Femur (tissue), 1 donor: ENCODE measurements at places on chromosomes 11 and 22.

- no peak for DNase-seq
These were observed 9.5 kb downstream of the WNT11 start for GRCh38 chr11:76196849-76197248.

DNA sequence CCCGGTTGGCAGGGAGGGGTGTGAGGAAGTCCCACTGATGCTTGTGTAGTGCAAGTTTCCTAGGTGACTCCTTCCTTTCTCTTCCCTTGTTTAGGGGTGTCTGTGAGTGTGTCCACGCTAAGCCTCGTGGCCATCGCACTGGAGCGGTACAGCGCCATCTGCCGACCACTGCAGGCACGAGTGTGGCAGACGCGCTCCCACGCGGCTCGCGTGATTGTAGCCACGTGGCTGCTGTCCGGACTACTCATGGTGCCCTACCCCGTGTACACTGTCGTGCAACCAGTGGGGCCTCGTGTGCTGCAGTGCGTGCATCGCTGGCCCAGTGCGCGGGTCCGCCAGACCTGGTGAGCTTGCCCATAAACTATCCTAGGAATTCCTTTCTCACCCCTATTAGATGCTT is 10.4 kb downstream of the CCKBR start:
- no peak for DNase-seq

DNA sequence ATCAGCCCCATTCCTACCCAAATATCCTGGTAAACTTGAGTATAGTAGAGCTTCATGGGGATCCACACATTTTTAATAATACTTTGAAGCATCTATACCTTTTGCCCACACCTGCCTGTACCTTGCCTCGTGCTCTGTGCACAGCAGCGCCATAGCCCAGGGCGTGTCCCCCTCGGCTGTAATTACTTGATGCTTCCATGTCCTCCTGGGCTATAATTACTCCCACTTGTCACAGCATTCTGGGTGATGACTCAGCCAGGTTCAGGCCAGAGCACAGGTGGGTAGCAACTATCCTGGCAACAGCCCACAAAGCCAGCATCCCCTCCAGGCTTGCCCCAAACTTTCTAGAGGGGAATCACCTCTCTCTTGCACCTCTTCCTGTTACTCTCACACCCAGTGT is 23.7 kb upstream of the SLC36A4 start:
- DNase-seq = no peak

- no peak for DNase-seq
These were observed 44.0 kb downstream of the GRAMD1B start for GRCh38 chr11:123473941-123474677.

GRCh38 chr11:94849839-94850238 is 81.7 kb downstream of the AMOTL1 start:
- DNase-seq = peak; percentile 68

- no peak for DNase-seq
These were observed 289.4 kb downstream of the TENM4 start for GRCh38 chr11:79151396-79151795.

GRCh38 chr11:108985945-108986279 is 321.0 kb downstream of the DDX10 start:
- DNase-seq = no peak

GRCh38 chr22:33747029-33747428 is 173.2 kb downstream of the LARGE1 start:
- no peak for DNase-seq

- no peak for DNase-seq
These were observed 25.1 kb downstream of the LRFN4 start for GRCh38 chr11:66881927-66882452.

GRCh38 chr11:69209038-69209350 is 53.3 kb downstream of the SMIM38 start:
- peak; percentile 10 for DNase-seq

DNA sequence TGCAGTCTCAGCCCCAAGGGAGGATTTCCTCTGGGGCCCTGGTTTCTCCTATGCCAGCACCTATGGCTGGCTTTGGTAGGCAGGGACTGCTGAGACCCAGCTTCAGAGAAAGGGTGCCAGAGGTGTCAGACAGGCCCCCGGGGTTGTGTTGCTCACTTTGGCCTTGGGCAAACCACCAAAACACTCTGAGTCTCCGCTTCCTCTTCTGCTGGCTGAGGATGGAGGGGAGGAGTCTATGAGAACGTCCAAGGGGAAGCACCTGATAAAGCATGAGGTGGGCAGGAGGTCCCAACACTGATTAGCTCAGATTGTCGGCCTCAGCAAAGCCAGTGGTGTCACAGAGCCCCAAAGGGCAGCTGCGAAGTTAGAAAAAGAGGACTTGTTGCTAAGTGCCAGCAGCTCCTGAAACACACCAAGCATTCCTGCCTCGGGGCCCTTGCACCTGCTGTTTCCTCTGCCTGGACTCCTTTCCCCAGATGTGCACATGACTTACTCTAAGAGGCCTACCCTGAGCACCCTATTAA is 10.5 kb downstream of the SMTNL1 start:
- no peak for DNase-seq

DNA sequence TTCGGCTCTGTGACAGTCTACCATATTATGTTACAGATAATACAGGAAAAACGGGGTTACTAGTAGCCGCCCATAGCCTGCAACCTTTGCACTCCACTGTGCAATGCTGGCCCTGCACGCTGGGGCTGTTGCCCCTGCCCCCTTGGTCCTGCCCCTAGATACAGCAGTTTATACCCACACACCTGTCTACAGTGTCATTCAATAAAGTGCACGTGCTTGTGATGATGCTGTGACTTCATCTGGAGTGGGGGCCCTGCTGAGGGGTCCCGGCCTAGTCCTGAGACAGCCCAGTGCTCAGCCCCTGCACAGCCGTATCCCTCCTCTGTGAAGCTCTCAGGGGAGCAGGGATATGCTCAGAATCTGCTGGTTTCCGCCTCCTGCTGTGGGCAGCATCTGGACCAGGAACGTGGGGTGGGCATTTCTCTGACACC is 1.2 kb downstream of the IFITM1 start:
- no peak for DNase-seq

DNA sequence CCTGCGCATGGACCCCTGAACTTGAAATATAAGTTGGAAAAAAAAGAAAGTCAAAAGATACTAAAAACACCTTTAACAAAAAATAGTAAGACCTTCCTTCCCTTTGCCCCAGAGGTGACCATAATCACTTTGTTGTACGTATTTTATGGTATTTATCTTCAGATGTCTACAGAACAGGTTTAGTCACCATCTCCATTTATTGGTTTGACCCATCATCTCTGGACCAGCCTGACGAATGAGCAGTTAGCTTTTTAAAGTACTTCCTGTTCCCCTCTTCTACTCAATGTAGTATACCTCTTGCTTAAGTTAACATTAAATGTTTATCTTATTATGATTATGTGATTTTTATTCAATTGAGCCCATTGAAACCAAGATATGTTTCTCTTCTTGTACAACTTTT is 64.7 kb upstream of the CREB3L1 start:
- DNase-seq = no peak

DNA sequence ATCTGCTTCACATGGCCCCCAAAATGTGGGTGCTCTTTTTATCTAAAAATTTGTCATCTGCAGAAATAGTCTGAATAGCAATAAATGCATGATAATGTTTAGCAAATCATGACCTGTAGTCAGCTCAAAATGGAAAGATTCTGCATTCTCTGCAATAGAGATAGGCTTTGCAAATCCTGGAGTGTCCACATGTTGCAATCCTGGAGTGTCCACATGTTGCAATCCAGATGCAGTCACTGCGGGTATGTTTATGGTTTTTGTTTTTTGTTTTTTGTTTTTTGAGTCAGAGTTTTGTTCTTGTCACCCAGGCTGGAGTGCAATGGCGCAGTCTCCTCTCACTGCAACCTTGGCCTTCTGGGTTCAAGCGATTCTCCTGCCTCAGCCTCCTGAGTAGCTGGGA is 20.2 kb upstream of the LRRC32 start:
- DNase-seq = no peak

DNA sequence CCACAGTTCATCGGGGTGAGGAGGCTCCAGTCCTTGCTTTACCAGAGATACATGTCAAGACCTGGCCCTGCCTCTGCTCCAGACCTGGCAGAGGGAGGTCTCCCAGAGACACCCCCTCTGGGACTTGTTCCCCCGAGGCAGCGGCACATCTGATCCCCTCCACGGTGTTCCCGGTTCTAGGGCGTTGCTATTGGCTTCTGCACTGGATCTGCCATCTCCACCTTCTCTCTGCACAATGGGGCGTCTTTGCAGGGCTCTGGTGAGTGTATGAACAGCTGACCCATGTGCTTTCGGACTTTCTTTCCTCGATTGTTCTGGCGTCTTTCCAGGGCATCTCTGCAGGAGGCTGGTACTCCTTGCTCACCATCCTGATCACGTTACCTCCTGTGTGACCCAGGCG is 930.4 kb downstream of the TBC1D22A start:
- DNase-seq = no peak

GRCh38 chr22:48713272-48714205 is 1114.1 kb downstream of the BRD1 start:
- DNase-seq = peak; percentile 32

DNA sequence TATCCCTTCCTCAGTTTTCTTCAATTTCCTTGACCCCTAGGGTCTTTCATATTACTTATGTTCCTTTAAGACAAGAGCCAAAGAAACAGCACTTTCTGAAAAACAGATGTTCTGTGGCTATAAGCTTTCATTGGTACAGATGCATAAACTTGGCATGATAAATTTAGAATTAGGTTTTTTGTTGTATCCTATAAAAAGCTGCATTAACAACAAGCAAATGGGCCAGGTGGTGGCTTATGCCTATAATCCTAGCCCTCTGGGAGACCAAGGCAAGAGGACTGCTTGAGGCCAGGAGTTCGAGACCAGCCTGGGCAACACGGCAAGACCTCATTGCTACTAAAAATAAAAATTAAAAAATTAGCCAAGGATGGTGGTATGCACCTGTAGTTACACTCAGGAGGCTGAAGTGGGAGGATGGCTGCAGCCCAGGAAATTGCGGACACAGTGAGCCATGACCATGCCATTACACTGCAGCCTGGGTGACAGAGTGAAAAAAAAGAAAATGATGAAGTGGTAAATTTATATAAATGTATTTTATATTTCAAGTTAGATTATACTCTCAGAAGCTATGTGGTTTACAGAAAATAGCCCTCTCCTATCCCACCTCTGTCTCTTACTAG is 18.3 kb downstream of the KMT5B start:
- no peak for DNase-seq
